SK-N-SH (cell line): ENCODE measurements at places on chromosomes 5 and 9. TPM values are rescaled to one million over a fixed set of nuclear protein-coding genes. Genes with fewer than 3 reads are reported as not detected.
A peak's percentile ranks its signal among the peaks of the same experiment; 100 is the strongest.

IL6ST gene
- polyA plus RNA-seq: 16.0 and 21.1 TPM in 2 replicates

GABBR2 gene
- polyA plus RNA-seq: not detected in 2 replicates

DNA sequence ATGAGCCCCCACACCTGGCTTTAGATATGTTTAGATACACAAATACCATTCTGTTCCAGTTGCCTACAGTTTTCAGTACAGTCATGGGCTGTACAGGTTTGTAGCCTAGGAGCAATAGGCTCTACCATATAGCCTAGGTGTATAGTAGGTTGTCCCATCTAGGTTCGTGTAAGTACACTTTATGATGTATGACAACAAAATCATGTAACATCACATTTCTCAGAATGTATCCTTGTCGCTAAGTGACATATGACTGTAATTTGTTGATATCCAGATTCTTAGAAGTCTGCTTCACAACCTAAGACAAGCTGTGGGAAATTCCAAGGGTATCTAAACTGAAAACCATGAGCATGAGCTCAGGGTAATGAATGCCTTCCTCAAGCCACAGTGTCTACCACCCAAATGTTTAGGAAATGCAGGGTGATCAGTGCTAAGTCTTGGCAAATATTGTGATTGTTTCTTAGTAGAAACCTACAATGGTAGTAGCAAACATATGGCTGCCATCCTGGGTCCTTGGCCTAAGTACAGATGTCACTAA lies 8.4 kb downstream of the ECM2 start:
- H3K27ac ChIP-seq: no peak overlapping the region
- DNase-seq: no peak
- no peak overlapping the region for H3K4me3 ChIP-seq

PCDH12 gene
- 0.02 and 0.08 TPM in 2 replicates for polyA plus RNA-seq

- no peak overlapping the region for H3K4me3 ChIP-seq
- no peaks in the 10 kb centered on the region for H3K36me3 ChIP-seq
- no peaks in the 10 kb centered on the region for H3K27me3 ChIP-seq
- peaks cover 27% of the 10 kb centered on the region; the same call in 1 of the 2 replicates for H3K4me1 ChIP-seq
- no peak overlapping the region for H3K27ac ChIP-seq
These were observed 72.1 kb upstream of the HSPA9 start for GRCh38 chr5:138647261-138647788.

GRCh38 chr9:33687779-33688178 lies 107.6 kb upstream of the PRSS3 start:
- H3K4me1 ChIP-seq: no peaks in the 10 kb centered on the region
- no peak for DNase-seq
- H3K36me3 ChIP-seq: no peaks in the 10 kb centered on the region
- no peak overlapping the region for H3K4me3 ChIP-seq
- no peaks in the 10 kb centered on the region for H3K27me3 ChIP-seq

- no peak overlapping the region for H3K4me3 ChIP-seq
- no peak overlapping the region for H3K27ac ChIP-seq
- DNase-seq: no peak
- H3K36me3 ChIP-seq: peaks cover 14% of the 10 kb centered on the region
These were observed 2.8 kb downstream of the HSDL2 start for GRCh38 chr9:112382501-112383364.

ATG10 gene
- 3.2 and 3.4 TPM in 2 replicates for polyA plus RNA-seq

DNA sequence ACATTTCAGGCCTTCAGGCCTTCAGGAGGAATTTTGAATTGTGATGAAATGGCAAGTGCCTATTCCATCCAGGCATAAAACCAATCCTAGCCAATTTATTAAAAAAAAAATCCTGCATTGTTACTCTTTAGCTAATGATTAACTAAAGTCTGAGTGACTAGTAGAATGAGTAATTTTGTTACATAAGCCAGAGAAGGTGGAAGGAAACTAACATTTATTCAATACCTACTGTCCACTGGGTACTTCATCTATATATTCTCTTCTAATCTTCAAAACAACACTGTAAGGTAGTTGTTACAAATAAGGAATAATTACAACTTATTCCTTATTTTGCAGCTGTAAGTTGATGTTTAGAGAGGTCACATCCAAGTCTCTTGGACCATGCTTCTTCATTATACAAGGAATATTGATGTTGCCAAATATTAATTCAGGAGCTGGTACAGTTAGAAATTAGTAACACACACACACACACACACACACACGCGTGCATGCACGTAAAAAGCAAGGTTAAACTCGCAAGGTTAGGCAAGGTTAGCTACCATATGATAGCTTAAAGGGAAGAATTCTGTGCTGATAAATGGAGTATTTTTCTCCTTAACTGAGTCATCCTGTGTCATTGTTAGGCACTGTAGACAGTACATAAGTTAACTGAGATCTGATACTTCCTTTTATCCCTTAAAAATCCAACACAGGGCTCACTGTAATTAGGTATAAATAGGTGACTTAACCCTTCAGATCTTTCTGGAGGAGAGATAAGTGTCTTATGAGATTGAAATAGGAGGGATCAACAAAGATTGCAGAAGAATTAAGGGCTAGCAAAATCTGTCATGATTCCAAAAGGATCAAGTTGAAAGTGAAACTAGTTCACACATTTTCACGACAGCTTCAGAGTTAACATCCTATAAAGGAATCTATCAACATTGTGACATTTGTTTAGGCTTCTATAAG lies 596.9 kb downstream of the PDE4D start:
- no peak for DNase-seq
- H3K4me3 ChIP-seq: peak overlapping the region; percentile 40; the same call in 1 of the 2 replicates
- H3K27me3 ChIP-seq: no peaks in the 10 kb centered on the region
- peaks cover 4% of the 10 kb centered on the region; the same call in 1 of the 2 replicates for H3K4me1 ChIP-seq

GPRIN1 gene
- polyA plus RNA-seq: 5.9 and 6.6 TPM in 2 replicates

NTNG2 gene
- polyA plus RNA-seq: 5.1 and 6.1 TPM in 2 replicates

- peaks cover 10% of the 10 kb centered on the region; the same call in 1 of the 2 replicates for H3K36me3 ChIP-seq
- no peaks in the 10 kb centered on the region for H3K27me3 ChIP-seq
- H3K4me1 ChIP-seq: no peaks in the 10 kb centered on the region; the same call in 1 of the 2 replicates
- no peak overlapping the region for H3K4me3 ChIP-seq
- H3K27ac ChIP-seq: no peak overlapping the region
- no peak for DNase-seq
These were observed 30.1 kb downstream of the GSN start for GRCh38 chr9:121298016-121298538.
